ENCODE measurements at places on chromosomes 12 and 14. TPM values are rescaled to one million over a fixed set of nuclear protein-coding genes. Genes with fewer than 3 reads are reported as not detected.

DNA sequence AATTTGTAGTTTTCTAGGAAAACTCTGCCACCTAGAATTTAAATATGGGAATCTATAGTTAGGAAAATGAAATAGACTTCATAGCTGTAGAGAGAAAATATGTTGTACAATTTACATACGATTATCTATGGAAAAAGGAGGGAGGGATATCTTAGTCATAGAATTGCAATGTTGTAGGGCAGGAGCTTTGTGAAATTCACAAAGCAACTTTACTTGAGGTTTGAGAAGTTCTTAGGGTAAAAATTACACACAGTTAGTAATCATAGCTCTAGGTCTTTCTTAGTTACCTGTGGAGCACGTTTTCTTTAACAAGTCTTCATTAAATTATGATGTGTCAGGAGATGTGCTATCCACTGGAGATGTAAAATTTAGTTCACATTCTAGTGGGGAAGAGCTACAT, 61.4 kb upstream of the DBX2 start:
- no peak for DNase-seq

DNA sequence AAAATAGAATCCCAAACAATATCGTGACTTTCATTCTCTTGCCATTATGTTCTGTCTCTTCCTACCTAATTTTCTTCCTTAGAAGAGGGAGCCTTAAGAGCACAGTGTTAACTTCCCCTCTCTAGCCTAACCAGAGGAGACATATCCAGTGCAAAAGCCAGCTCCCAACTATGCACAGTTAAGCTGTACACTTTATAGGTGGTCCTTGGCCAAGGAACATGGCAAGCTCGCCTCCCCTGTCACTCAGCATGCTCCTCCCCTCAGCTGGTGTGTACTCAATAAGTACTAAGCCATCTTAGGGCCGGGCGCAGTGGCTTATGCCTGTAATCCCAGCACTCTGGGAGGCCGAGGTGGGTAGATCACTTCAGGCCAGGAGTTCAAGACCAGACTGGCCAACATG, 255.1 kb upstream of the TMPO start:
- DNase-seq, result no peak

DNA sequence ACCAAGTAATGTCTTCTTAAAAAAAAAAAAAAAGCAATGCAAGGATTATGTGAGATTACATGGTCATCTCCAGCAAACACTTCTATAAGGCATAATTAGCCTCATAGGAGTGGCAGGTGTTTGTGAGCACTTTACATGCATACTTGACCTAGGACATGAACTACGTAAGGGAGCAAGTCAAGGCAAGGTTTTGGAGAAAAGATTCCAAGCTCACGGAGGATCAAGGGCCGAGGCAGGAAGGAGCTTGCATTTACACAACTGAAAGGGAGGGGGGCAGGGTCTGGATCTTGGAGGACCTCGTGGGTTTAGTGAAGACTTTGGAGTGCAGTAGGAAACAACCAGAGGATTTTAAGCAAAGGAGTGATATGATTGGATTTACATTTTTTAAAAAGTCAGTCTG, 112.5 kb downstream of the CCER1 start:
- no peak for DNase-seq

DNA sequence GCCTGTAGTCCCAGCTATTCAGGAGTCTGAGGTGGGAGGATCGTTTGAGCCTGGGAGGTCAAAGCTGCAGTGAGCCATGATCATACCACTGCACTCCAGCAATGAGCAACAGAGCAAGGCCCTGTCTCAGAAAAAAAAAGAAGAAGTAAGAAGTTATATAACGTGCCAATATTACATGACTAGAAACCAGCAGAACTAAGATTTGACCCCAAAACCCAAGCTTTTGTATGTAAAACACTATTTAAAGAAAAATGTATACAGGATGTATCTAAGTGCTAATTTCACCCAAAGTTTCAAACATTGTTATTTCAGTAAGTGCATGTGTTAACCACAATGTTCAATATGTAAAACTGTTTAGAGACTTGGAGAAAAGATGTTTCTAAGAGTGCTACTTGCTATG, 94.7 kb downstream of the SLC5A8 start:
- DNase-seq, result no peak

DNA sequence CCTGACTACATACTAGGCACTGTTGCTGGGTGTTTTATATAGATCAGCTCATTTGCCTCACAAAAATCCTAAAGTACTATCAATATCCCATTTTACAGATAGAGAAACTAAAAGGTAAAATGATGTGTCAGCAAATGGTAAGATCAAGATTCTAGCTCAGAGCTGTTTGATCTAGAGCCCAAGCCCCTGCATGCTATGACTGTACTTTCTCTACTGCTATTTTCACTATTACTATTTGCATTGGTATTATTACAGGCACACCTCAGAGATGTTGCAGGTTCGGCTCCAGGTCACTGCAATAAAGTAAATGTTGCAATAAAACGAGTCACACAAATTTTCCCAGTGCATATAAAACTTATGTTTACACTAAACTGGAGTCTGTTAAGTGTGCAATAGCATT, 10.9 kb downstream of the ISCU start:
- DNase-seq, result no peak

DNA sequence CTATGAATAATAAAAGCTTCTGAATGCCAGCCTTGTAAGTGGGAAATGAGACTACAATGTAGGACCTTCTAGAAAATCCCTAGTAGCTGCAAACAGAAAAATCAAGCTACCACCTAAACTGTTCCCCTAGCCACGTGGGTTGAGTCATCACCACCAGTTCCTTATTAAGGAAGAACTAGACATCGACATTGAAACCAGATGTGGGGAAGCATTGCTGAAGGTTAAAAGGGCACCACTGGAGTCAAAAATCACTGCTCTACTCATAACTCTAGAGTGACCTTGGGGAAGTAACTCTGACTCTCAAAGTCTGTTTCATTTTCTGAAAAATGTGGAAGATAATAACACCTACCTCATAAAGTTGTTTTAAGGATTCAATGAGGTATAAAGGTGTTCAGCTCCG, 9.4 kb upstream of the CNIH1 start:
- DNase-seq, result no peak

DNA sequence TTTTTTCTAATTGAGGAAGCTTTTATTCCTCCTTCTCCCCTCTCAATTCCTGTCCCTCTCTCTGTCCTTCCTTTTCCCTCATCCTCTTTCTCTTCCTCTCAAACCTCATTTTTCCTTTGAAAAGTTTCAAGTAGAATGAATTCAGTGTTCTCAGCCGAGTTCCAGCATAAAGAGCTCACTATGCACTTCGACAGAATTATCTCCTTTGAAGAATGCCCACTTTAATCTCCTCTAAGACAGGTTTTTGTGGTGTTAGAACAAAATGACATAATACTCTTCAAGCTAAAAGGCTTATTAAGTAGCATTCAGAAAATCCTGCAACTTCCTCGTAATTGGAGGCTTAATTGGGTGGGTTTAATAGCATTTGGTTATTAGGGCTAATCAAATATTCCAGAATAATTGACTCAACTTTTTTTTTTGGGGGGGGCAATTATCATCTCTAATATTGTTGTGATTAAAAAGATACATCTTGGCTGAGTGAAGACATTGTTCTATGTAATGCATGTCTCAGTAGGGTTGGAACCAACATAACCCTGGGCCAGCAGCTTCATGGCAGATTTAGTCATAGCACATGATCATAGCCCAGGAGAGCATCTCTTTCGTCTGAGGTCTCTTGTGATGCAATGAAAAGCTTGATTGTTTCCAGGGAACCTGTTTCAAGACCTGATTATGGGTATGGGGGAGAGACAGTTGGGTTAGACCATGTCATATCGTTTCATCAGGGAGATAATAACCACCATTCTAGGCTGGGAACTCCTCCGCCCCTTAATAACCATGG, 25.0 kb upstream of the SLC24A4 start:
- no peak for DNase-seq

DNA sequence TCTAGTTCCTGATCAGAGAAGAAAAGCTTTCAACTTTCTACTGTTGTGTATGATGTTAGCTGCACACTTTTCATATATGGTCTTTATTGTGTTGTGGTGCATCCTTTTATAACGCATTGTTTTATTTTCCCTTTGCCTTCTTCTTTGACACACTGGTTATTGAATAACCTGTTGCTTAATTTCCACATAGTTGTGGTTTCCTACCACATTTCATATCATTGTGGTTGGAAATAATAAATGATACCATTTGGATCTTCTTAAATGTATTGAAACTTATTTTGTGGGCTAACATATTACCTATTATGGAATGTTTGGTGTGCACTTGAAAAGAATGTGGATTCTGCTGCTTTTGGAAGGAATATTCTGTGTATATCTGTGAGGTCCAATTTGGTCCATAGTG, 64.9 kb downstream of the GPHN start:
- DNase-seq, result no peak

DNA sequence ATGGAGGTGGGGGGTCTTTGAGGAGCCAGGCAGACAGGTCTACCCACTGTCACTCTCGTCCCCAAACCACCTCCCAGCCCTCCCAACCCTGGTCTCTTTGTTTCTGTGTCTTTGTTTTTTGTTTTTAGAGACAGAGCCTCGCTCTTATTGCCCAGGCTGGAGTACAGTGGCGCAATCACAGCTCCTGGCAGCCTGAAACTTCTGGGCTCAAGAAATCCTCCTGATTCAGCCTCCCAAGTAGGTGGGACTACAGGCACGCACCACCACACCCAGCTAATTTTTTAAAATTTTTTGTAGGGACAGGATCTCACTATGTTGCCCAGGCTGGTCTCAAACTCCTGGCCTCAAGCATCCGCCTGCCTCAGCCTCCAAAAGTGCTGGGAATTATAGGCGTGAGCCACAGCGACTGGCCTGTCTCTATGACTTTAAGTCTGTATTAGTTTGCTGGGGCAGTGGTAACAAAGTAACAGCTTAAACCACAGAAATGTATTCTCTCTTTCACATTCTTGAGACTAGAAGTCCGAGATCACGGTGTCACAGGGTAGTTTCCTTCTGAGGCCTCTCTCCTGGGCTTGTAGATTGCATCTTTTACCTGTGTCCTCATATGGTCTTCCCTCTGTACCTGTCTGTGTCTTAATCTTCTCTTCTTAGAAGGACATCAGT, 26.1 kb downstream of the DTX1 start:
- DNase-seq, result no peak

- no peak for DNase-seq
These were observed 377.1 kb upstream of the SFSWAP start for GRCh38 chr12:131333621-131334440.

- peak; percentile 53 for DNase-seq
These were observed 37.9 kb downstream of the A2ML1 start for GRCh38 chr12:8860165-8860961.

DNA sequence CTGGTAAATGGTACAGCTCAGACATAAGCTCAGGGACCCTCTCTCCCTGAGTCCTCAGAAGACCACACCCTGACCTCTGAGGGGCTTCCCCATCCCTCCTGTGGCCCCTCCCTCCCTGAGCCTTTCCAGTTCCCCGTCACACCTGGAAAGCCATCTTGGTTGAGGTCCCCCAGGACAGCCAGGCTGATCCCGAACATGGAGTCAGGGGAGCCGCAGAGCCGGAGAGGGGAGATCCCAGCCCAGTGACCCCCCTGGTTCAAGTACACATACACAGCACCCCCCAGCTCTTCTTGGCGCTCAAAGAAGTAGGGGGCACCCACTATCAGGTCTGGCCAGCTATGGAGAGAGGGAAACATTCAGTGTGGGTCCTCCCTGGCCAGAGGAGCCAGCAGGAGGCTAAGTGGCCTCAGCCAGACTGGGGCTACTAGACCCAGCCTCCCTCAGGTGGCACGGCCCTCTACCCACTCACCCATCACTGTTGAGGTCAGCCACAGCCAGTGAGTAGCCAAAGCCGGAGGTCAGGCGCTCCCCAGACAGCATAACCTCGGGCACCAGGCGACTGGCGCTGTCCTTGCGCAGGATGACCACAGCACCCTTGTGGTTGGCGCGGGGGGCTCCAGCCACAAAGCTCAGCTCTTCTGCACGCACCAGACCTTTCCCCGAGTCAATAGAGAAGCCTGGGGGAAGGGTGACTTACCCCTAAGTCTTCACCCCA, 9.3 kb downstream of the ITGA7 start:
- DNase-seq, result no peak

DNA sequence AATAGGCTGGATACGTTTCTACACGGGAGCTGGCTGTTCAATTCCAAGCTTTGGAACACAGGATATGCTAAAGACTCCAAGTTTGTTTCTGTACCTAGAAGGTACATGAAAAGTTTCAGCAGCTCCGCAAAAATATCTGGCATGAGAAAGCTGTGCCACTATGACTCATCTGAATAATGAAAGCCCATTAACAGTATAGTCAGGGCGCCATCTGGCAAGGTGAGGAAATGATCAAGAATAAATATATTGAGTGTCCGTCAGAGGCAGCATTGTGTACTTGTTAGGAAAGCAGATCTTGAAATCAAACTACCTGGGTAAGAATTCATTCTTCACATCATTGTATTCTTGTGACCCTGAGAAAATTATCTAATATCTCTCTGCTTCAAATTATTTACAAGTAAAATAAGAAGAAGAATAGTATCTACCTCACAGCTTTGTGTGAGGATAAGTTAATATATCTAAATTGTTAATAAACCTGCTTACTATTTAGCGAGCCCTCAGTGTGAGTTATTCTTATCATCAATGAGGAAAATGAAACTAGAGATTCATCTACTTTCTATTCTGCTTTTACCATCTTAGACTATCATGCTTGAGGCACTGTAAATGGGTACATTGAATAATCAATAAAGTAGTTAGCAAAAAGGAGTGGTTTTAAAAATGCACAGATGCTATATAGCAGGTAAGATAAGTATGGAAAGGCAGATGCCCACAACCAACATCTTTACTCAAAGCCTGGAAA, 53.5 kb downstream of the FSCB start:
- no peak for DNase-seq

GRCh38 chr12:88570103-88570502, 10.2 kb downstream of the KITLG start:
- DNase-seq, result no peak

GRCh38 chr14:97692084-97692483, 894.9 kb downstream of the VRK1 start:
- DNase-seq, result no peak

GRCh38 chr14:56878766-56879165, 68.5 kb upstream of the OTX2 start:
- DNase-seq, result no peak

- no peak for DNase-seq
These were observed 120.7 kb downstream of the SLC25A21 start for GRCh38 chr14:37051680-37052079.

- DNase-seq, result peak; percentile 80
These were observed 29.6 kb downstream of the EEA1 start for GRCh38 chr12:92899386-92900001.

DNA sequence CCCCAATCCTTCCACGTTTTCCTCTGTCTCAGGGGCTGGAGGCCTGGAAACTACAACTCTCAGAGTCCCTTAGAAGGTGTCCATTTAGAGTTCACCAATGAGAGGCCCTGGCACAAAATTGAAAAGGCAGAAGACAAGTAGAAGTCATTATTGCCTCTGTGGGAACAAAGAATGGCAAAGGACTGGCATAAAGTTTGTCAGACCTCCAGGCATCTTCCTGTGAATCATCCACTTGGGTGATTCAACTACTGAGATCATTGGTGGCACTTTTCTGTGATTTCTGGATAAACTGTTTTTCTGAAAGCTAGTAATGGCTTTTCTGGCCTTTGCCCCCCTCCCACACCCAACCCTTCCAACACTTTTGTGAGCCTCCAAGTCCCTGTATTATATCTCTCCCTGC, 42.6 kb upstream of the C12orf42 start:
- DNase-seq, result no peak

VAMP1 gene
- polyA plus RNA-seq, result 9.3 TPM

ADCY4 gene
- 9.1 TPM for polyA plus RNA-seq

RND1 gene
- 0.48 TPM for polyA plus RNA-seq

PTPRR gene
- 2.3 TPM for polyA plus RNA-seq

RHOJ gene
- 32.1 TPM for polyA plus RNA-seq

KLRC4 gene
- polyA plus RNA-seq, result 0.41 TPM
